ENCODE measurements at places on chromosomes 5 and 9.

GRCh38 chr5:170451747-170452365, 52.0 kb upstream of the KCNIP1 start:
- no peak for DNase-seq

- no peak for DNase-seq
Observed at GRCh38 chr9:85943757-85944430, 2.9 kb downstream of the NAA35 start.

DNA sequence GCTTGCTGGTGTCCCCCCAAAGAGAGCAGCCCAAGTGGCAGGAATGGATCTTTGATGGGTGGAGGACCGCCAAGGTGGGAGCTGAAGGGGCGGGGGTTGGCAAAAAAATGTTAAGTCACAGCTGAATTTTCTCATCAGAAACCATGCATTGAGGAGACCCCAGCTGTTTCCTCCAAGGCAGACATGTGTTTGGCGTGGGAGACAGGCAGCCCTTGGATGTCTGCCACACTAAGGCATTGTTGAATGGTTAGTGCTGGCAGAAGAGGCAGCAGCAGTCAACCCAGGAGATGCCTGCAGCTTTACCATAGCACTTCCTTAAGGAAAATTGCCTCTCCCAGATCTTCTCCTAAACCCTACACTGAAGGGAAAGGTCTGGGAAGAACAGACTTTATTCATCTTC, 394.9 kb upstream of the CD180 start:
- DNase-seq, result no peak

- DNase-seq, result no peak
Observed at GRCh38 chr9:75996726-75997125, 106.3 kb downstream of the PCSK5 start.

GRCh38 chr9:80143899-80144298, 572.1 kb downstream of the TLE4 start:
- no peak for DNase-seq

DNA sequence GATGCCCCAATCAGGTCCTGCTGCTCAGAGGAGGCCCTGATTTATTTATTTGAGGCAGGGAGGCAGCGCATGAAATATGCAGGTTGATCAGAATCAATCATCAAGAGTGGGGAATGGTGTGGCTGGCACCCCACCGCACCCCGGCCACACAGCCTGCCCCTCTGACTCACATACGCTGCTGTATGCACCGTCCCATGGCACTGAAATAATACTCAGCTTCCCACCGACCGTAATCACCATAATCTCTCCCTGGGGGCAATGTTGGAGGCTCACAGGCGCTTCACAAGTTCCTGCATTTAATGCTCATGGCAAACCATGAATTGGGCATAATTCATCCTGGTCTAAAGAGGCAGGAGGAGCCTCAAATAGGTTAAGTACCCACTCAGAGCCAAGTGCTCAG, 141.2 kb upstream of the TBC1D2 start:
- DNase-seq, result no peak

GRCh38 chr5:170867825-170868224, 6.0 kb downstream of the RANBP17 start:
- DNase-seq, result no peak

- DNase-seq, result no peak
Observed at GRCh38 chr9:3435732-3436131, 90.1 kb downstream of the RFX3 start.

- no peak for DNase-seq
Observed at GRCh38 chr5:149094996-149095395, 32.1 kb upstream of the SH3TC2 start.

GRCh38 chr9:9041756-9042155, 1242.2 kb upstream of the DMAC1 start:
- DNase-seq, result no peak

- no peak for DNase-seq
Observed at GRCh38 chr5:78630047-78630446, 18.5 kb downstream of the LHFPL2 start.

DNA sequence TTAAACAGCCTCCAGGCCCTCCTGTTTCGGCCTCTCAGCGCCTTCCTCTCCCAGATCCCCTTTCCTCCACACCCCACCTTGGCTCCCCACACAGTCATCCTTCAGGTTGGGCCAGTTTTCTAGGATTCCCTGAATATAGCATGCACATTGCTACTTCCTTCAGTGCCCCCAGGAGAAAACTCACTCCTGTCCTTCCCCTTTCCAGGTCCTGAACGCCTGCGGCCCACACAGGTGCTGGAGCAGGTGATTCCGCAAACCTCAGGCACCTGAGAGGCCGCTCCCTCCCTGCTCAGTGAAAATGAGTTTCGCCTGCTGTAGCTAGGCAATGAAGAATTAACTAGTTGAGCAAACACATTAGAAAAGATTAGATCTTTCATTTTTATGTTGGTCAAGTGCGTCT, 185.0 kb downstream of the MED10 start:
- DNase-seq, result no peak

- DNase-seq, result no peak
Observed at GRCh38 chr9:28925157-28925556, 1351.9 kb upstream of the C9orf72 start.

- DNase-seq, result no peak
Observed at GRCh38 chr5:93281980-93282772, 298.8 kb downstream of the NR2F1-AS1 start.

GRCh38 chr9:79660615-79661014, 88.8 kb downstream of the TLE4 start:
- DNase-seq, result no peak

DNA sequence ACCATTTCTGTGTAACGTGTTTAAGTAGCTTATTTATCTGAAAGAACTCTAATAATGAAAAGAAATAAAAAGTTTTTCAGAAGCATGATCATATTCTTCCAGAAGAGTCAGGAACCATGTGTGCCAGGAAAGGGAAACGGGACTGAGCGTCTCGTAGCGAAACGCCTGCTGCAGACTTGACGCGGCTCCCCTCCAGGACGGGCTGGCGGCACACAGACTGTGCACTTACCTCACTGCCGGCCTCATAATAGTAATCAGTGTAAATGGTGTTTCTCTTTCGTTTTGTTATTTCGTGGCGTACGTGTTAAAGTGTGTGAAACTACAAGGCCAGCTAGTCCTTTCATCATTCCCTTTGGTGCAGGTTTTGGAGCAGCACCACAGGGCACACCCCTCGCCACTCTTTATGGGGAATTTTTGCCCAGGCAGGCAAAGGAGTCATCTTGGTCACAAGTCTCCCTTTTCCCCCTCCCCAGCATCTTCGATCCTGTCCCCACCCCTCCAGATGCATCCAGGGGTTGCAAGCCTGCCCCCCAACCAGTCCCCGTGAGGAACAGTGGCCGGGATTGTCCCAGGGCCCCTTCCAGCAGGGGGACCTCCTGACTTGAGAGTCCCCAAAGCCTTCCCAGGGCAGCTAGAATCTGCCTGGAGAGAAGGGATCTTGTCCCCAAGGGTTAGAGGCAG, 233.1 kb downstream of the FANCC start:
- DNase-seq, result no peak
